ENCODE measurements at places on chromosomes 3 and 15.

- no peak for DNase-seq
Observed at GRCh38 chr15:69805248-69805953, 292.3 kb downstream of the TLE3 start.

GRCh38 chr15:93033434-93034045 lies 55.5 kb downstream of the RGMA start:
- no peak for DNase-seq

DNA sequence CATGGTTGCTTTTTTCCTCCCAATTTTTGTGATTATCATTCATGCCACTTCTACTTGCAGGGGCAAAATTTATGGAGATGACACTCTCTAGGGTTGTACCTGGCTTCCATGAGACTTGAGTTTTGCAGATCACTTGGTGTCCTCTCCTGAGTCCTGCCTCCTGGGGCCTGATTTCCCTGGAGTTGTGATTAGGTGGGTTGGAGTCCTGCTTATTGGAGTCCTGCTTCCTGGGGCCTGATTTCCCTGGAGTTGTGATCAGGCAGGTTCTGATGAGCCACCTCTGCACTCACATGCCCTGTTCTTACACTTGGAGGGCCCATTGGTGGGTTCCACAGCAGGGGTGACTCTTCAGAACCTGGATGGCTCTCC lies 102.0 kb downstream of the PDCD6IP start:
- no peak for DNase-seq

GRCh38 chr3:108091498-108092250 lies 843 bp upstream of the CD47 start:
- no peak for DNase-seq

GRCh38 chr15:88395872-88396781 lies 71.1 kb downstream of the MRPL46 start:
- DNase-seq, result no peak

DNA sequence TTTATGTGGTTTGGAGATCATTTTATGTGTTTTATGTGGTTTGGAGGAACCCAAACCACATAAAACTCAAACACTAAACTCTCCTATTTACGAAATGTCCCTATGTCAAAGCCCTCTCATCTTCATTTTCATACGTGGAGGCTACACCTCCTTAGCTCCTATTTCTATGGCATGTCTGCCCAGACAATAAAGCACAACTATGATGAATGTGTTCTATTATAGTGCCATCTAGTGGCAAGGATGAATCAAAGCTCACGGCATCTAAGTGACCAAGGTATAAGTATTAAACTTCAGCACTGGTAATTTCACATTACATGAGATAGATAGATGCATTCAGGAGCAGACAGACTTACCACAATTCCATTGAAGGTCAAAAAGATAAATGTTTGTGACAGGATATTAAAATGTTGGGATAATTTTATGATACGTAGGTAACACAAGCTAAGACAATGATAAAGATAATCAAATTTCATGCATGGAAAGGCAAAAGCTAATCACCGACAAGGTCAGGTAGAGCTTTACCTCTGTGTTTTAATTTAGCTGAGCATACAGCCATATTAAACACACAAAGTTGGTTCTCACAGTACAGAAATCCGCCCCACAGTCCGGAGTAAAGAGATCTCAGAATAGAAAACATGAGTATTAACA lies 130.6 kb upstream of the FHIT start:
- peak; percentile 4 for DNase-seq

GRCh38 chr15:80695911-80696661 lies 976 bp downstream of the ABHD17C start:
- no peak for DNase-seq

DNA sequence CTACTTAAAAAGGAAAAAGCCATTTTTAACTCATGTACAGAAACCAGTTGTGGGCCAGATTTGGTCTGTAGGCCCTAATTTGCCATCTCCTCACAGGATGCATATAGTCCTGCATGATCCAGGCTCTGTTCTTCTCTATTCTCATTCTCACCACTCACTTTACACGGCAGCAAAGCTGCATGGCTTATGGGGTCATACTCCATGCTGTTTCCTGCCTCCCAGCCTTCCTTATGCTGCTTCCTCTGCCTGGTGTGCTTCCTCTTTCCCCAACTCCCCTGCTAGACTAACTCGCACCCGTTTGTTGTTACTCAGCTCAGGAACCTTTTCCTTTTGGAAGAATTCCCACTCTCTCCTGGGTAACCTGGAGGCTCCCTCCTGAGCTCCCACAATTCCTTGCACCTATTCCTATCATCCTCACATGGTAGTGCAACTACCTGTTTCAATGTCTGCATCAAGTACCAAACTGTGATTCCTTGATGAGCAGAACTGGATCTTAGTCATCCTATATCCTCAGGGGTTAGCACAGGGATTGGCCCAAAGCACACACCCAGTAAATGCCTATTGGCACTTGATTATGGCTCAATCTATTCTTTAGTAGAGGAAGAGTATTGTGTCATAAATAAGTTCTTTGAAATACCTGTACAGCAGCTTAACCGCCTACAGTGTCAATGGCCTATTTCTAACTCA lies 172.1 kb upstream of the MITF start:
- no peak for DNase-seq

DNA sequence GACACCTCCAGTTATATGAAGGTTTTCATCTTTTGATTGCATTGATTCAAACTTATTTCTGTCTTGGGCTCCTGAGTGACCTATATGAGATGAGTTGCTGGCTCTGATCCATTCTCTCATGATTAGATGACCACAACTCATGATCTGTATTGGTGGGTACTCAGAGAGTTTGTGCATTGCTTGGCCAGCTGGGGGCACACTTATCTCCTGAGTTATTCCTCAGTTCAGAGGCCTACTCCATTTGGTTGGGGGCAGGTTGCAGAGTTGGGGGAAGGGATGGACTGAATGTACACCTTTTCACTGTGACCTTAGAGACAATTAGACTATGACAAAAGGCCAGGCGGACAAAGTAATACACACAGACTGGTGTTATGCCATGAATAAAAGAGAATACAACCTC lies 166.2 kb upstream of the SEMA6D start:
- no peak for DNase-seq

DNA sequence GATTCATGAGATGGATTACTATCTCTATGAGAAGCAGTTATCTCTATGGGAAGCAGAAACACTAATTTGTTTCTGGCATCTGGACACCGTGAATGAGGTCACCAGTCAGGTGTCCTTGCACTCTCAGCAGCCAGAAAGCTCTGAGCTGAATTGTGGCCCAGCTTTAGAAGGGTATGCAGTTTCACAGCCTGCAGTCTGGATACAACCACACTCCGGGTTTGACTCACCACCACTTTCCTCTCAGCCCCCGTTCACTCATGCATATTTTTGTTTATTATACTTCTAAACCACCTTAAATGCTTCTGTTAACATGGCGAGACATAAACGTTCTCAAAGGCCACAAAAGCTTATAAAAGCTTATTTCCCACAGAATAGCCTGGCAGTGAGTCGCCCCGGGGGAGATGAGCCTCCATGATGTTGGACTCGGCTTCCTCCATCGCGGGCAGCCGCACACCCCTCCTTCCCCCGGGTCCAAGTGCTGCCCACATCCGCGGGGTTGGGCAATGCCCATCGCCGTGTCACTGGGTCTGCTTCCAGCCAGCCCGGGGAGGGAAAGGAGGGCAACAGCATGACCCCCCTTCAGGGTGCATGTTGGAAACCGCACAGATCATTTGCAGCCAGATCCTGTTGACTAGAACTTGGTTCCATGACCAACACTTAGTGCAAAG lies 16.8 kb upstream of the SLC41A3 start:
- DNase-seq, result no peak

DNA sequence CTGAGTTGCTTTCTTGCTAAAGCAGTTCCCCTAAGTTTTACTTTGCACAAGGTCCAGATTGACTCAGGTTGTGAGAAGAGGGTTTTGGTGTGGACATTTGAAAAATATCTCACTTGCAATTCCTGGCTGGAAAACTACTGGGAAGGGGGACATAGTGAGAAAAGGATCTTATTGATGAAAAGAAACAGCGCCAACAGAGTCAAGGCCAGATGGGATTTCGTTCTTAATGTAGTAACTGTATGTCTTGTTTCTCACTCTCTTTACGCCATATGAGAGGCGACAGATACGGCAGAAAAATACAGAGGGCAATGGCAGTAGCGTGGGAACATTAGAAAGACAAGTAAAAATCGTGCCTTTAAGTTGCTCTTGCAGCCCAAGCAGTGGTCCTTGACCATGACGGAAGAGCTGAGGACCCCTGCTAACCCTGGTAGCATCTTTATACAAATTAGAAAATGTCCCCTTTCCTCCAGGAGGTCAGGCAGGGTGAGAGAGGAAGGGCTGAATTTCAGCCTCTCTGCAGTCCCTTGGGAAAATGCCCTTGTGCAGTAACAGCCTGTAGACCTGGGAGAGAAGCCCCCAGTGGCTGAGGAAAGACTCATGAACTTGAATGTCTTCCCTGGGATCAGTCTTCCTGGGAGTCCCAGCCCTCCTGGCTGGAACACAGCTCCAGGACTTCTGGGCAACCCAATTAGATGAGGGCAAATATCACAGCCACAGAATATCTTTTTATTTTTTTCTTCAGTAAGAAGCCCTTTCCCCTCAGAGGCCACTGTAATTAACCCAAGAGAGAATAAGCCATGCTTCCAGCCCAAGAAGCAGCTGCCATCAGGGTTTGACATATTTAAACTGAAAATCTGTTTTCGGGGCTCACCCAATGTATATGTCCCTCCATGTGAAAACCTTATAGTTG lies 113.4 kb downstream of the CD47 start:
- DNase-seq, result no peak

DNA sequence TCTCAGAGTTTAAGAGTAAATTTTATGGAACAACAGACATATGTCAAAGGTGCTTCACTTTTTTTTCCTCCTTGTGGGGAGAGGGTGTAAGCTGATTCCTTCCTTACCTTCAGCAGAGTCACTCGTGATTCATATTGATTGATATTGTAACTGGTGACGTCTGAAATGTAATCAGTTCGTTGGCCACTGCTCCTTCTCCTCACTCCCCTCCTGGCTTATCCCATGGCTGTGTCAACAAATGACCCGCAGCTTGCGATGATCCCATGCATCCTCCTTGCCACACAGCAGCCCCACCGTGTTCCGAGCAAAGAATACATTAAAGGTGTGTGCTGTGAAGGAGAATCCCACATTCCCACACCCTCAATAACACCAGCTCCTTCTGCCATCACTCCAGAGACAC lies 7.3 kb downstream of the MGLL start:
- DNase-seq, result no peak

DNA sequence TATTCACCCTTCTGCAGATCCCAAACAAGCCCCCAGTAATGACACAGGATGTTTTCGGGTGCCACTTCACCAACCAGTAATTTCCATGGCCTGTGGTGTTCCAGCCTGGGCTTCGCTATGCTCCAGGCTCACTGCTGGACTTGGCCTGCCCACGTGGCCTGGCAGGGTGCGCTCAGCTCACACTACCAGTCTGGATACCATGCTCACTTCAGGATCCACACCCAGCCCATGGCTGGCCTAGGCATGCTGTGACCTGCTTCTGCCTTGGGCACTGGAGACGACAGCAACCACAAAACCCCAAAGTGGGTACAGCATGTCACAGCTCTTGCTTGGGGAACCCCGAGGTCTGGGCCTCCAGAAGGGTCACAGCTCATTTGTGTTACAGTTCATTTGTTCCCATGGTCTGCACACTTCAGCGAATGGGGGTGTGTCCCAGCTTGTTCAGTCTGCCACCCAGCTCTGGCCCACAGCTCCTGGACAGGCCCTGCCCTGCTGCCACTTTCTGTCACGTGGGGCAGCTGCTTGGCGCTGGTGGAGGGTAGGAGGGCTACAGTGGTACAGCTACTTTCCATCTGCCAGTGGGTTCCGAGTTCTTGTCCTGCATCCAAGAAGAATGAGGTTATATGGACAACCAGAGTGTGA lies 650.8 kb downstream of the MCTP2 start:
- no peak for DNase-seq

- DNase-seq, result no peak
Observed at GRCh38 chr3:54212723-54213122, 90.4 kb downstream of the CACNA2D3 start.

DNA sequence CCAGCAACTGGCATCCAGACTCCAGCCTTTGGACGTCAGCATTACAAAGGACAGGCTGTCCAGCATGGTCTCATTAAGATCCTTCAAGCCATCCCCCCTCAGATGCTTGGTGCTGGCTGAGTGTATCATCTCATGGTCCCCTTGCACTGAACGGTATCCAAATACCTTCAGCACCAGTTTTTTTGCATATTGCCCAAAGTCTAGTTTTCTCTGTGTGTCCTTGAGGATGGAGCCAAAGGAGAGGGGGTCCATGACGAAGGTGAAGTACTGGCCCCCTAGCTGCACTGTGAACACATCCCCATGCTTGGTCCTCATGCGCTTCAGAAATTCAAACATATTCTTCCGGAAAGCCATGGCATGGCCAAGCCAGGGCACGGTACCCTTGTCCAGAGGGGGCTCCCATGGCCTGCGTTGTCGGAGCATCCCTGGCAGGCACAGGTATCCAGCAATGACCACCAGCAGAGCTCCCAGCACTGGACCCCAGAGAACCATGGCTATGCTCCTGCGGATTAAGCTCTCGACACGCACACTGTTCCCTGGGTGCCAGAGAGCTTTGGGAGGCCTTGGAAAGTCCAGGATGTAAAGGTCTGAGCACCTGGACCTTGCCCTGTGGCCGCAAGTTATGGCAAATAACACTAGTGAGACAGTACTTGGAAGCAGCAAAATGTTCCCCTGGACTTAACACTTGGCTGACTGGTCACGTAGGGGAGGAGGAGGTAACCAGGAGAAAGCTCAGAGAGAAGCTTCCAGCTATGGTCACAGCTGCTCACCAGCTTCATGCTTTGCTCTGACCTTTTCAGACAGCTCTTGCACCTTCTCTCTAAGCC lies at the start of gene CYP8B1:
TSS of gene CYP8B1 (minus strand) at position 555 of the 827 bp plus-strand sequence. CDS start at position 492, 63 bp downstream.
- DNase-seq, result no peak

GRCh38 chr15:63539521-63539920 lies 35.1 kb downstream of the USP3 start:
- DNase-seq, result no peak

DNA sequence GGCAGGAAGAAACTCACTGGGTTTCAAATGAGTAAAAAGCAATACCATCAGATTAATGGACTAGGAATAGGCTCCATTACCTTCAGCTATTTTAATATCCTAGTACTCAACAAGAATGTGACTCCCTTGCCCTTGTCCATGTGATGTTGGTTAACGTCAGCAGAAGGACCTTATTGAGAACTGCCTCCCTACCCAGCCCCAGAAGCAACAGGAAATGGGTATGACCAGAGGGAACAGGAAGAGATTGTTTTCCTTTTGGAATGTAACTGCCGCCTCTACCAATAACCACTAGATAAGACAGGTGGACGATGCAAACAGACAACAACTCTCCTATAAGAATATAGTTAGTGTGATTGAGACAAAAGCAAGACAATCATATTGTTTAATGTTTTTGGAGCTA lies 10.4 kb upstream of the MME start:
- DNase-seq, result no peak

- no peak for DNase-seq
Observed at GRCh38 chr3:77320514-77320913, 280.6 kb downstream of the ROBO2 start.

DNA sequence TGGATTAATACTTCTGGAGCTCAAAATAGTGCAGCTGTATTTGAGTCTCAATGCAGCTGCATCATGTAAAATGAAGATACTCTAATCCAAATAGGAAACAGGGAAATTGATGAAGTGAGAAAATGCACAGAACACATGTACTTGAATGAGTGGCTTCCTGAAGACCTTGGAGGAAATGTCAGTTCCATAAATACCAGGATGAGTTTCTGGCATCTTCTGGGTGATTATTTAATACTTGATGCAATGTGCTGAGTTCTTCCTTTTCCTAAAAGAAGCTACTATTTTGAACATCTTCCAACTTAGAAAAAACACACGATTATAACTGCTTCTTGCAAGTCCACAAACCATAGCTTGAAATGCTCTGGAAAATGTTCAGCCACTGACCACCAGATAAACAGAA lies 162.8 kb downstream of the SLC9A9 start:
- no peak for DNase-seq
